ENCODE measurements at places on chromosomes 4 and X.

GRCh38 chr4:15144249-15144966, 142.1 kb downstream of the CPEB2 start:
- DNase-seq, result no peak

GRCh38 chrX:26262121-26262523, 46.2 kb downstream of the MAGEB5 start:
- no peak for DNase-seq

- DNase-seq, result no peak
Observed at GRCh38 chr4:78971776-78972175, 32.5 kb upstream of the PAQR3 start.

DNA sequence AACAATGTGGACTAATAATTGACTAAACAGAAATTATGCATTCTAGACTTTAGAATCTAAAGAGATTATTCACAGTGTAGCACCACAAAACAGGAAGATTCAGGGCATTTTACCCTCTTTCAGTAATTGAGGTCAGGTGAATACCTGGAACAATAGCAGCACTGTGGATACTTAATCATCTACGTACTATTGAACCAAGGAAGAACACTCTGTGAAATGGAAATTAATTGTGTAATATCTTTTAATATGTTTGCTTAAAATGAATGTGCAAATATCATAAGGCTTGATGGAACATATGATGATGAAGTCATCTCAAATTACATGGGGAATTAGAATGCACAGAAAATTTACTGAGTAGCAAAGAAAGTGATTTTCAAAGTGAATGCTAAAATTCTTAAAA, 68.5 kb upstream of the MAP9 start:
- DNase-seq, result no peak

- peak; percentile 38 for DNase-seq
Observed at GRCh38 chr4:53100501-53101190, 238.5 kb downstream of the RASL11B start.

- DNase-seq, result peak; percentile 41
Observed at GRCh38 chrX:16827225-16827624, 41.0 kb downstream of the TXLNG start.

DNA sequence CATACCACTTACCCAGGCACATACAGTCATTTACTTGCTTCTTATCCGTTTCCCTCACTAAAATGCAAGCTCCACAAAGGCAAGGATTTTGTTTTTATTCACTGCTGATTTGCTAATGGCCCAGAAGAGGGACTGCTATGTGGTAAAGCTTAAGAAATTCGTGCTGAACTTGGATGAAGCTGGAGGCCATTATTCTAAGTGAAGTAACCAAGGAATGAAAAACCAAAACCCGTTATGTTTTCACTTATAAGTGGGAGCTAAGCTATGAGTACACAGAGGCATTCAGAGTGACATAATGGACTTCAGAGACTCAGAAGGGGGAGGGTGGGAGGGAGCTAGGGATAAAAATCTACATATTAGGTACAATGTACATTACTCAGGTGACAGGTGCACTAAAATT, 47.2 kb downstream of the RAB33B start:
- peak; percentile 48 for DNase-seq

DNA sequence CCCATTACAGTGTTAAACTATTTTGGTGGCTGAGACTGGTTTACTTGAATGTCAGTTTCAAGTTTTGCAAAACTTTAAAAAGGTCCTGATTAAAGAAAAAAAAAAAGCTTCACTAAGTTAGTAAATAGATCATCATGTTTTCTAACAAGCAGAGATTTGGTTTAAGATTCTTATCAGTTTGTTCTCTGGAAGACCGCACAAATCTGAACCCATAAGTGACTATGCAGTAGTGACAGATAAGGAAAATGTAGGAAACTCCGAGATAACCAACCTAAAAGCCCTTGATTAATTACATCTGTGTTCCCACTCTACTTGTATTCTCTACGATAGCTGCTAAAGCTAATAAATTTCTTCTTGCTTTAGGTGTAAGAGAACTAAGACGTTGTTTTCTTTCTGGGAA, 1799.8 kb upstream of the ADGRL3 start:
- DNase-seq, result no peak

DNA sequence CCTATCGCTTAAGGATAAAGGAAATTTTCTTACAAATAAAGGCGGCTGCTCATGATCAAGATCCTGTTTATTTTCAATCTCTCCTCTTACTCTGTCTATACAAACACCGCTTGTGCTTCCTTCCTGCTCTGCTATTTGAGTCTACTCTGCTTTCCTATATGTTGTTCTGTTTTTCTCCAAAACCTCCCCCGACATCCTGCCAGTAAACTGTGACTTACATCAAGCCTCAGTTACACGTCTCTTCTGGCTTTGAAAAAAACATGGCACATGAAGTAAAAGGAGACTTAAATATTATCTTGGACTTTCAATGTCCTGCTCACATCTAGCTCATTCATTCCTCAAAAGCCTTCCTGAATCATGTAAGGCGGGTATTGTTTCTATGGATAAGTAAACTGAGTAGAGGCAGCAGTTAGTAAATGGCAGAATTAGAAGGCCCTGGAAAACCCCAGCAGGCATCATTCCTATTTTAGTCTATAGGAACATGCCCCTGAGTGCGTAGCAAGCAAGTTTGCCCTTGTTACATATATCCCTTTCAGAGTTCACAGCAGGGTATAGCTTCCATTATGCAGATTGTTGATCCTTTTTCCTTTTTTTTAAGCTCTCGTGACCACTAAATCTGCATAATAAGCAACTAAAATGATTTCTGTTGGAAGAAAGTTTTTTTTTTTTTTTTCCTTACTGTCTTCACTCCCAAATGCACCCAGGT, 280.1 kb downstream of the RAPGEF2 start:
- DNase-seq, result no peak

DNA sequence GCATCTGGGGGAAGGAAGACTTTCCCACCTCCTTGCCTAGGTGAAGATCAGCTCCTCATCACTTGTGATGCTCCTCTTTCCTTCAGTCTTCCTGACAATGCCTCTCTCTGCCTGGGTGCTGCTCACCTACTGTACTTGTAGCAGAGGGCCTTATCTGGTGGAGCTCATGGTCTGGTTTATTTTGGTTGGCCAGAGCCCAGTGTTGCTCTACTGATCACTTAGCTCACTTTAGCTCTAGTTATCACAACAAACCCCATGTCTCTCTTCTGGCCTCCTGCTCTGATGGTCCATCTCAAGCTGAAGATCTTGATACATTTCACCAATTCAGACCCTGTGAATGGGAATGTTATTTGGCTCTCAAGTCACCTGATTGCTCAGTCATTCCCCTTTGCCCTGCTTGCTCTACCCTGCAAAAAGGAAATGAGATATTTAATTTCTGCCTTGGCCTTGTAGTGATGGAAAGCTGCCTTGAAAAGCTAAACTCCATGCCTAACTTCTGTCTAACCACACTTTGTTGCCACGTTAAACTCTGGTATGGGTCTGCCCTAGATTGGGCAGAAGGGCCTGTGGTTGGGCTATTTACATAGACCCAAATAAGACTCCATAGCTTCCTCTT, 30.3 kb upstream of the ADH1C start:
- DNase-seq, result no peak

DNA sequence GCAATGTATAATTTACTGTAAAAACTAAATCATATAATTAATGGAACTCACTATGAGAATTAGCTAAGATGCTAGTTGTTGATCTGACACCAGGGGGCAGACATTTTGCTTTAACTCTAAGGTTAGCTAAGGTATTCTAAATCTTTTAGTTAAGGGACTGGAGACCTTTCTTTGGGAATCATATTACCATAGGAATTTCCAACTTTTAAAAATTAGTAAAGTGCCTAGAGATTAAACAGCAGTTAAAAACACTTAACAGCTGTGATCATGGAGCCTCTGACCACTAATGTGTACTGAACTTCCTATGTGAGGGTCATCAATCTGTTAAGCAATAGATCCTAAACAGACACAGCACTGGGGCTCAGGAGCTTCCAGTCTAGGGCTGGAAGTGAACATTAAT, 226.6 kb downstream of the NSUN7 start:
- DNase-seq, result peak; percentile 72
